Right atrium auricular region (tissue), 2 donors: ENCODE measurements at places on chromosomes 2 and 18.

DNA sequence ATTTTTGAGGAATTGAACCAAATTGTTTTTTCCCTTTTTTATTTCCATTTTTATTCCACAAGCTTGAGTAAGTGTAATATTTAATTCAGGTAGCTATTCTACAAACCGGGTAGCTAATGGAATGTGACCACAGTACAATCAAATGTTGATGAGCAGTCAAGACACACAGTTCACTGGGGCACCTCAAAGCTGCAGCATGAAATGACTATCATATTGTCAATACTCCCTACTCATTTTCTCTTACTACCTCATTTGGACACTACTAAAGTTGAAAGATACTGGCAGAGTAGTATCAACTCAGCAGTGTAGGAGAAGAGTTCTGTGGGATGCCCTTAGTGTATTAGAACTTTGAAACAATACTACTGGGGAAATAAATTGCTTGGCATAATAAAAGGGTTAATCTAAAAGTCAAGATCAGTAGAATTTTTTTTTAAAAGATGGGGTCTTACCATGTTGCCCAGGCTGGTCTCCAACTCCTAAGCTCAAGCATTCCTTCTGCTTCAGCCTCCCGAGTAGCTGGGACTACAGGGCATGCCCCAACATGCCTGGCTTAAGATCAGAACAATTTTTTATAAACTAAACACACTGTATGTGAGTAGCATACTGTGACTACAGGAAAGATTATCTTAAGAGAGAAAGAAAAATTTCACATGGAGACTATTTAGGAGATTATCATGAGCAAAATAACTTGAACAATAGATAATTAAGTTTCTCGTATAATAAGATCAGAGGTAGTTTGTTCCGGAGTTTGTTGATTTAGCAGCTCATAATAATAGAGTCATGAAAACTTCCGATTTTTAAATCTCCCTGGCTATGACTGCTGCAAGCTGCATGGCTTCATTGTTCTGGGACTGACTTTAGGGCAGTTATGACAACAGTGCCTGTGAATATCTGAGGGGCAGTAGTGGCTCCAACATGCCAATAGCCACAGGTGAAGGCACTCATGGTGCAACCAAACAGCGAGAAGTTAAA, 43.7 kb downstream of the MYO3B start:
- no peak for DNase-seq

DNA sequence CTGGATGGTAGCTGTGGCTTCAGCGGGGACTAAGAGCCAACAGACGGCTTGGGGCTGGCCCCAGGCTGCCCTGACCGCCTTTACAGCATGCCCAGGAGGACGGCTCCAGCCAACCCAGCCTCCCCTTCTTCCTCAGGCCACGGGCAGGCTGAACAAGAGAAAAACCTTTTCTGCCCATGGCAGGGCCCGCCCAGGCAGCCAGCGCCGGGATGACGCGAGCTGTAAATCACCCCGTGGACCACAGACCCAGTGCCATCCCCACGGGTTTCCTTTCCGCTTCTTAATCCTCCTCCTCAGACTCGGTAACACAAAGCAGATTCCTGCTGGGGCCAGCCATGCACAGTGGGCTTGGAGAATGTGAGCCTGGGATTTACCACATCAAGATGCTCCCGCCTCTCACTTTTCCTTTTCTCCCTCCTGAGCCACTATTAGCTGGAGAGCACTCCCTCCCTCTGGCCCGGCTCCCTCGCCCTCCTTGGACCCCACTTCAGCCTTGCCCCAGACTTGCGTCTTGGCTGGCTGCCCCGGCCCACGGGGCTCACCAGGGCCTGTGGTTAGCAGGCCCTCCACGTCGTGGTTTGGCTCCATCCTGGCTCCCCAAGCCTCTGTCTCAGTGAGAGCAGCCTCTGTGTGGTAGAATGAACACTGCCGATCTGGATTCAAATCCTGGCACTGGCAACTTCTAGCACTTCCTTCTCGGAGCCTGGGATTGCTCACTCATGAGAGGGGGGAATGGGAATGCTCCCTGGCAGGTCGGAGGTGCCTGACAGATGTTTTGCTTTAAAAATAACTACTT, 31.4 kb downstream of the ATOH8 start:
- DNase-seq, result no peak

- no peak for DNase-seq
These were observed 275.9 kb upstream of the GCFC2 start for GRCh38 chr2:75986617-75987016.

DNA sequence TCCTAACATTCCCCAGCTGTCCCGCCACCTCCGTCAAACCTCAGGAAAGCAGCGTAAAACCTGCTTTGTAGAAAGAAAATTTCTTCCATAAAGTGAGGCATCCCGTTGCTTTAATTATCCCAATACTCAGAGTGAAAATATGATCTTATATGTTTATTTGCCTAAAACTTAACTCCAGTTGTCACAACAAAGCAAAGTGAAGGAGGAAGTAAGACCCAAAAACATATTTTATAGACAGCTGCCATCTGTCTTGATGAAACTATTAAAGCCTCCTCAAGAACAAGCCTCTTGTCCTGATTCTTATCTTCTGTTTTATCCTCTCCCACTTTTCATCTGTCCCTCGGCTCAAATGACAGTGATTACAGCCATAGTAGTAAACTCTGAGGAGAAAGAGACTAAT, 28.9 kb upstream of the LPIN2 start:
- DNase-seq, result no peak

DNA sequence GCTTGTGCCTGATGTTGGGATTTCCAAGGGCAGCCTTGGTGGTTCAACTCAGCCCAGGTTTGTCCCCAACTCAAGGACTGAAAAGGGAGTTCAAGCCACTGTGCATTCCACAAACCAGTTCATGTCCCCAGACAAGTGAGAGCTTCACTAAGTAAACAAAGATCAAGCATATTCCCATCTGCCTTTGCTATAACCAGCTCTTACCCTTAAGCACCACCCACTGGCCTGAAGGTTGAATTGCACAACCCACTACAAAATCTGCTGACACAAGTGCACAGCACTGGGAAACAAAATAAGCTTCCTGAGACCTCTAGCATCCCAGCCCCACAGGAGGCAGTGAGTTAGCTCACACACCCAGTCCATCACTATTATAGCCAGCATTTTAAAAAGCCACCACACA, 516.7 kb downstream of the NR4A2 start:
- DNase-seq, result no peak

DNA sequence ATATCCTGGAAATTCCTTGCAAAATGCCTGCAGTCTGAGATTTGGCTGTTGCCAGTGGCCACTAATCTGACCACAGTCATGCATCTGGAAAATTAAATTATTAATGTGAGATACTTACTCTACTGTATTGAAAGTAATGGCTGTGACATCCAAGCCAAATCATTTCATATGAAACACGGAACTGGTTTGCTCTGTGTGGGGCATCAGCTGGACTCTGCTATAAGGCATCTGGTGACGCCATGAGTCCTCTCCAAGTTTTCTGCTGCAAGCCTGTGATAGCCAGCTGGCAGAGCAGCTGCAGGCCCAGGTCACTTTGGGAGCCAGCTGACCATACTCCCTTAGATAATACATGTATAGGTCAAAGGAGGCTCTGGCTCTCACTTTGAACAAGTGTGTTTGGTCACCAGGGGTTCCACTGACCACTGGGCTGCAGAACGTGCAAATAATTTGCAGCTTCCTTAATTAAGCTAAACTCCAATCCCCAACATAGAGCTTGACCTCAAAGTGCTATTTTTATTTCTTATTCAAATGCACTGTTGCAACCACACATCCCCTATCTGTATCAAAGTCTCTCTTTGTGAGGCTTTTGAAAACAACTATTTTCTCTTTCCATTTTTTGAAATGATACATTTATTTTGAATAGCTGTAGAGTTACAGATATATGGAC, 152.9 kb downstream of the NCKAP5 start:
- no peak for DNase-seq

GRCh38 chr2:166017208-166017607, 63.6 kb upstream of the TTC21B start:
- no peak for DNase-seq

GRCh38 chr18:21074336-21075323, 37.0 kb downstream of the ROCK1 start:
- DNase-seq, result no peak

- DNase-seq, result no peak
These were observed 300.3 kb downstream of the AGPS start for GRCh38 chr2:177692783-177693269.

- DNase-seq, result no peak
These were observed 1.7 kb upstream of the ZNF532 start for GRCh38 chr18:58862851-58863538.

GRCh38 chr2:102166189-102166845, 20.5 kb upstream of the IL1RL2 start:
- DNase-seq, result no peak

- no peak for DNase-seq
These were observed 76.7 kb upstream of the CAVIN2 start for GRCh38 chr2:191923652-191923997.

GRCh38 chr2:38704664-38705063, 38.8 kb downstream of the GALM start:
- DNase-seq, result no peak

GRCh38 chr2:200811333-200812121, at the start of gene BZW1:
BZW1 (plus strand) TSS chr2:200811910; CDS start chr2:200813218, 1,308 bp downstream.
- peak; percentile 96 for DNase-seq

GRCh38 chr2:16852651-16853050, 187.0 kb upstream of the CYRIA start:
- no peak for DNase-seq

DNA sequence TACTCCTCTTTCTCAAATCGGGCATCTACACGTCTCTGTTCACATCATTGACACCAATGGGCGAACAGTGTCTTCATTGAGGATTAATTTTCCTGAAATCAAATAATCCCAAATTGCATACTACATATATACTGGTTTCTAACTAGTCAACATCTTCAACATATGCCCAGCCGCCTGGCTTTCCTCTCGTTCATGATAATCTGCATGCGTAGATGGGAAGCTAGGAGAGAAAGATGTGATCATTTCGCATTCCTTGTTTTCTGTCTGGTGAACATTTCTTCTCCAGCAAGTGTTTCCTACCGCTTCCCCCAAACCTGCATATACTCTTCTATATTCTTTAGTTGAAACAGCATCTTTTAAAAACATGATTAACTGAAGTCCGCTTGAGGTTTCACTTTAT, 7.4 kb downstream of the TWIST2 start:
- no peak for DNase-seq

- DNase-seq, result no peak
These were observed 1.1 kb upstream of the FN1 start for GRCh38 chr2:215436705-215437565.

GRCh38 chr2:31266804-31267203, 32.9 kb downstream of the EHD3 start:
- no peak for DNase-seq

GRCh38 chr18:2960983-2961696, 51.8 kb downstream of the LPIN2 start:
- DNase-seq, result no peak

GRCh38 chr2:200615247-200615646, 29.4 kb downstream of the AOX1 start:
- DNase-seq, result no peak

- no peak for DNase-seq
These were observed 530.7 kb downstream of the TMEM182 start for GRCh38 chr2:103292573-103292972.

DNA sequence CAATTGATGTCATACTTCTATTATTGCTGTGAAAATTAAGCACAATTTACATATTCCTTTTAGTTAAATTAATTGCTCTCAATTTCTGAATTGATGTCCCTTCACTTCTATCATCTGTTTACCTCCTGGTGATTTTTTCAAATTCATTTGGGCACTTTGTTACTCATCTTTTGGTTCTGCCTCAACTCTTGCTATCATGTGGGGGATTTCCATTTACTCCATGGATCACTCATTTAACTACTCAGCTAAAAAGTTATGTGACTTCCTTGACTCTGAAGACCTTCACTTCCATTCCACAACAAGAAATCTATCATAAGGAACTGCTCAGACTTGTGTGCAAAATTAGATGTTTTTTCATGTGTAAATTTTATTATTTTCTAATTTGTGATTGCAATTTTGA, 126.2 kb downstream of the EHBP1 start:
- no peak for DNase-seq

DNA sequence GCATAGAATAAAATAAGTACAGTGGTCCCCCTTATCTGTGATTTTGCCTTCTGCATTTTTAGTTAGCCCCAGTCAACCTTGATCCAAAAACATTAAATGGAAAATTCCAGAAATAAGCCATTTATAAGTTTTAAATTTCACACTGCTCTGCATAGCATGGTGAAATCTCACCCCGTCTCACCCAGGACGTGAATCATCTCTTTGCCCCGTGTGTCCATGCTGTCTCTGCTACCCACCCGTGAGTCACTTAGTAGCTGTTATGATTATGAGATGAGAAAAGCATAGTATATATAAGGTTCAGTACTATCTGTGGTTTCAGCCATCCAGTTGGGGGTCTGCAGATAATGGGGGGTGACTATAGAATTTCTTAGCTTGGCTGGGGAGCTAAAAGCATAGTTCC, 67.3 kb downstream of the RHBDD1 start:
- no peak for DNase-seq

GRCh38 chr2:71299507-71299906, 32.1 kb upstream of the ZNF638 start:
- DNase-seq, result no peak

GRCh38 chr18:73782405-73782804, 365.2 kb downstream of the FBXO15 start:
- DNase-seq, result no peak

GRCh38 chr2:42266236-42266635, 94.8 kb downstream of the COX7A2L start:
- no peak for DNase-seq

GRCh38 chr2:72931280-72931910, 14.1 kb downstream of the EMX1 start:
- DNase-seq, result no peak

DNA sequence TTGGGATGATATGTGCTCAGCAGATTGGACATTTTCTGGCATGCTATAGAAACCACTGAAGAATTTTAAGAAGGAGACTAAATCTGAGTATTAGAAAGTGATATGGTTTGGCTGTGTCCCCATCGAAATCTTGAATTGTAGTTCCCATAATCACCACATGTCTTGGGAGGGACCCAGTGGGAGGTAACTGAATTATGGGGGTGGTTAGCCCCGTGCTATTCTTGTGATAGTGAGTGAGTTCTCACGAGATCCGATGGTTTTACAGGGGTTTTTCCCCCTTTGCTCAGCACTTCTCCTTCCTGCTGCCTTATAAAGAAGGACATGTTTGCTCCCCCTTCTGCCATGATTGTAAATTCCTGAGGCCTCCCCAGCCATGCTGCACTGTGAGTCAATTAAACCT, 535.9 kb upstream of the VRK2 start:
- DNase-seq, result no peak

- DNase-seq, result no peak
These were observed 168.2 kb downstream of the STK39 start for GRCh38 chr2:168079236-168079635.
